Ovary (tissue), 10 donors: ENCODE measurements at places on chromosomes 7 and 10.

GRCh38 chr10:43389867-43390266 lies 18.4 kb downstream of the FXYD4 start:
- DNase-seq = no peak

GRCh38 chr10:47402641-47403301 lies 18.7 kb upstream of the ZNF488 start:
- peak; percentile 63 for DNase-seq

GRCh38 chr7:27834179-27834921 lies 94.4 kb downstream of the TAX1BP1 start:
- no peak for DNase-seq

GRCh38 chr7:134021836-134022235 lies 105.3 kb upstream of the LRGUK start:
- no peak for DNase-seq

DNA sequence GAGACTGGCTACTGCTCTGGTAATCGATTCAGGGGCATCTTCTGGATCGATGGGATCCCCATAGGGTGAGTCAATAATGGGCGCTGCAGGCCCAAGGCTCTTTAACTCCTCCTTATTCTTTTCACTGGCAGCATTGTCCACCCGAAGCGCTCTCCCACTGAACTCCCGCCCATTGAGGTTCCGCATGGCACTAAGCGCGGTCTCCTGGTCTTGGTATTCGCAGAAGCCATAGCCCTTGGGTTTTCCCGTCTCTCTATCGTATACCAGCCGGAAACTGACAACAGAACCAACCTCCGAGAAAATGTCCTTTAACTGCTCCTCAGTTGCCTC lies 285 bp downstream of the CSTF2T start:
- DNase-seq = no peak

DNA sequence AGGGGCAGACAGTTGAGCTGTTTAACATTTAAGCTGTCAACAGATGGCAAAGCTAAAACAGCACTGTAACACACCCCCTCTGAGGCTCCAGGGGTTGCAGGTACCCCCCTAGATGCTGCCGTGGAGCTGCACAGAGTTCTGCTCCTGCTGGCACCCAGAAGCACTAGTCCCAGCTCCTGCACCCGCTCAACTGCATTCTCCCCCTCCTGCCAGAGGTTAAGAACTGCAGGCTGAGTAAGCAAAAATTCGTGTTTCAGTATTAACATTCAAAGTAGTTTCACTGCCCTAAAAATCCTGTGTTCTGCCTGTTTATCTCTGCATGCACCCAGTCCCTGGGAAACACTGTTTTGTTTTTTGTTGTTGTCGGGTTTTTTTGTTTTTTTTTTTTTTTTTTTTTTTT lies 790.8 kb upstream of the KCND2 start:
- no peak for DNase-seq

DNA sequence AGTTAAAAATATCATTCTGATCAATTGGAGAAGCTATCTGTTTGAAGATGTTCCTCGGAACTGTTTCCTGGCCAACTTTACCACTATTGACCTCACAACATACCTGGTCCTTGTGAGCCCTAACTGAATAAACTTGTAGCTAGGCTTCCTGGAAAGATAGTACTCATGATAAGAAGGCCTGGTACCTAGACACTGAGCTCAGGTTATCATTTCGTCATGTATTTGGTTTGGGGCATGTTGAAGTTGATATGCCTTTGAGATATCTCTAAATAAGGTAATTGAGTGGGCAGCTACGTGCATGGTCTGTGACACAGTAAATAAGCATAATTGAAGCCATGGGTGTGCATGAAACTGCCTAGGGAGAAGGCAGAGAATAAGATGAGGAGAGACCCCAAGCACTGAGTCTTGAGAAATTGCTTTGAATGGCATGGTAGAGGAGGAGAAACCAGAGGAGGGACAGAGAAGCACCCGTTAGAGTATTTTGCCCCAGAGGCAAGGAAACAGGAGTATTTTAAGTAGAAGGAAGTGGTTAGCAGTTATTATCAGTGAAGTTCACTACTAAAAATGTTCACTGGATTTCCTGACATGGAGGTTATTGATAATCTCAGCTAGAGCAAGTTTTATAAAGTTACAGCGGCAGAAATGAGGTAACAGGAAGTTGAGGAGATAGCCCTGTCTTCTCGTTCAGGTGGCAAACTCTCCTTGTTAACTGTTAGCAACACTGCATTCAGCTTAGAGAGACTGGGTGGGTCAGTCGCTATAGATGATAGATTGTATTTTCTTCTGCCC lies 55.6 kb downstream of the CC2D2B start:
- no peak for DNase-seq

DNA sequence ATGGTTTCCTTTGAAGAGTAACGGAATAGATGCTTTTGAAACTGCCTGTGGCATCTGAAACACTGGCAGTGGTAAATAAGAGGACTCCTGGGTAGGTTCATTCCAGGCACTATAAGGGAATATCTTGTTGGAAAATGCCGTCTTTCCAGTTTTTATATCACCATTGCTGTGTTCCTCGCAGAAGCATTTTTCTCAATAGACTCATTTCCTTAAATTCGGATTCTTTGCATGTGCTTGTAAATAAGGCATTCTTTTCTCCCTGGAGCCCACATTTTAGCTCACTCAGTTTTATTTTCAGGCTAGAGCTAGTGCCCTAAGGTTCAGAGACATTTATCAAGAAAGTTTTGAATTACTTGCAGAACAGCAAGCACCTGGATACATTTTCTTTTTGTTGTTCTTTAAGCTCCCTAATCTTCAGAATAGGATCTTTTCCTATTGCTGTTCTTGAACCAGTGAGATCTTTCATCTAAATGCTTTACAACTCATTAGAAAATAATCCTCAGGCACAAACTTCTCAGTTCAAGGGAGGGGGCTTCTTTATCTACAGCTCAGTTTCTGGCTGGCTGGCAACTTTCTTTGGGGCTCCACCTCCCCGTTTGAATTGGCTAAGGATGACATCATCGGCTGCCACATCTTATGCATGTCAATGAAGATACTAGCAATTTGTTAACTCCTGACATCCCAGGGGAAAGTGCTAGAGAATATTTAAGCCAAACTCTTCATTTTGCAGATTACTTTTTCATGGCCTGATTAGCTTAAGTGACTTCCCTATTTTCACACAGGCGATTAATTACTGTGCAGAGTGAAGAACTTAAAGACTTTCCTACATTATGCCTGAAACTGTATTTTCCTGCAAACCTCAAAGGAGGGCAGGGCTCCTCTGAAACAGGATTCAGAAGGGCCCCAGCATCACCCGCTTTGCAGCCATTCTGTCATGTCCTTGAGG lies 133.7 kb upstream of the RSU1 start:
- no peak for DNase-seq

DNA sequence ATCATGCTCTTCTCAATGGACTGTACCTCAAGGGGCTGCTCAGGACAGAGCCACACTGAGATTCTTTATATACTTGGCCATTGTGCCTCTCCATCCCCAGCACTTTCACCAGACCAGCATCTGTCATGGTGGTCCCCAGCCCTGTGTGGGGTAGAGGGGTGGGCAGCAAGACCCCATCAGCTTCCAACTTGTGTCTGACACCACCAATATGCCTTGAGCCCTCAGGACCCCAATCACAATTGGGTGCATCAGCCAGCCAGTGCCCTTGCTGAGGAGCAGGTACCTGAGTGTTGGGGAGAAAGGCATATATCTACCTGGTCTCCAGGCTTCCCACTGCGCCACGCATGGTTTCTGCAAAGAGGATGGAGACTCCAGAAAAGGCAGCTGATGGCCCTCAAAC lies 56.3 kb downstream of the GRID1 start:
- DNase-seq = no peak

GRCh38 chr7:132130497-132130896 lies 445.8 kb downstream of the PLXNA4 start:
- no peak for DNase-seq

DNA sequence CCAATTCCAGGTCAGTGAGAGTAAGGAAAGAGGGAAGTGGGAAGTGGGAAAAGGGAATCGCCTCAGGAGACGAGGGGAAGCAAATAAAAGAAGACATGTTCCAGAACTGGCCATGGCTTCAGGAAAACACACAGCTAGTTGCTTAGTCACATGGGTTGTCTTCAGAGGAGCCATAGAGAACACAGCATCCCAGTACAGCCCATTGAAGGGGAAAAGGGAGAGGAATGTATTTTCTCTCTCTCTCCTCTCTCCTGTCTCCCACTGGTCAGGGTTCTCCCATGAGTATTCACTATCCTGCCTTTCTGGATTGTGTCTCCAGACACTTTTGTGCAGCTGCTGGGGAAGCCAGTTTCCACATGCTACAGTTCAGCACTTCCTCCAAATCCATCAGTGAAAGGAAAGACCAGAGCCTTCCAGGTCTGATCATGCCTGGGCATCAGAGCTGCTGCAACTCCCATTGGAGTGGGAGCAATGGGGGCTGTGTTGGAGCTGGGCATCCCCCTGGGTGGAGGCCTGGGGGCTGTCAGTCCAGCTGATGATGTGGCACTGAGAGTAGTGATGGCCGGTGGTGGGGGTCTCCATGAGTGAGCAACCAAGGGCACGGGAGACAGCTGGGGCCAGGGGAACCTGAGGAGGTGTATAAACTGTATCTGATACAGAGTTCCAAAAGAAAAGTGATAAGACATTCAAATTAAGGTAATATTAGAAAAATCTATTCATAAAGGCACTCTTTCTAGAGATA lies 38.6 kb downstream of the MAP3K8 start:
- no peak for DNase-seq

GRCh38 chr10:93280699-93281366 lies 201.3 kb downstream of the MYOF start:
- DNase-seq = no peak

- peak; percentile 62 for DNase-seq
These were observed 219.4 kb upstream of the CELF2 start for GRCh38 chr10:10798102-10798863.

DNA sequence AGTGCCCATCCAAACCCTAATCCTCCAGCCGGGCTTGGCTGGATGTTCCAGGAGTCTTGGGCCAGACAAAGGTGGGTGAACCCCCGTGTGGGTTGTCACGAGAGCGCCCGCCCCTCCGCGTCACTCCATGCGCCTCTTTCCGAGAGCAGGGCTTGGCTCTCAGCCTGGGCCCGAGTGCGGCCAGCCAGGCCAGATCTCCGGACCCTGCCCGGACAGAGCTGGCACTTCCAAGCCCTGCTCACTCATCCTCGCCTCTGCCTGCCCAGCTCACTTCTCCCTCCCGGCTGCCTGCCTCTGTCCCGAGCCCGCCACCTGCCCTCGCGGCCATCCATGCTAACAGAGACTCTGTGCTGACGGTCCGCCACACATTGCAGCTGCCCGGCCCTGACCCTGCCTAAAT lies 34.6 kb downstream of the AGAP3 start:
- DNase-seq = no peak

DNA sequence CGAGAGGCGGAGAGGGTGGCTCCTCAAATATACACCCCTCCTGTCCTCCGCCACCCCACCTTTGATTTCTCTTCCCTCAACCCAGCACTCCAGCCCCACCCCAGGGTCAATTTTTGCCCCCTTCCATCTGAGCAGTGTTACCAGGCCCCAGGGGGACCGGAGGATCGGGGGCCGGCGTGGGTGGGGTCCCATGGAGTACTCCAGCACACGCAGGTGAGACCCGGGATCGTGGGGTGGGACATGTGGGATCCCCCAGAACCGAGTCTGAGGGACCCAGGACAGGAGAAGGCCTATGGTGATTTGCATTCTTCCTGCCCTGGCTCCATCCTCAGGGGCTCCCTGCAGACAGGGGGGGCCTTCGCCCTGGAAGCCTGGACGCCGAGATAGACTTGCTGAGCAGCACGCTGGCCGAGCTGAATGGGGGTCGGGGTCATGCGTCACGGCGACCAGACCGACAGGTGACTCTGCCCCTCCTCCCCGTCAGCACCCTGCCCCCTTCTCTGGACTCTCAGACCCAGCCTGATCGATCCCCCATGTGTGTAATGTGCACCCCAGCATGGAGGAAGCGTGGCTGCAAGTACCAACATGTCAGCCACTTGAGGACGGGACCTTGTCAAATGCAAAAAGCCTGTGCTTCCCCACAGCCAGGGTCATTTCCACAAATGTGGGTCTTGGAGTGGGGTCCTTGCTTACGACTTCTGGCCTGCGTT lies 744 bp downstream of the TRIP6 start:
- no peak for DNase-seq

DNA sequence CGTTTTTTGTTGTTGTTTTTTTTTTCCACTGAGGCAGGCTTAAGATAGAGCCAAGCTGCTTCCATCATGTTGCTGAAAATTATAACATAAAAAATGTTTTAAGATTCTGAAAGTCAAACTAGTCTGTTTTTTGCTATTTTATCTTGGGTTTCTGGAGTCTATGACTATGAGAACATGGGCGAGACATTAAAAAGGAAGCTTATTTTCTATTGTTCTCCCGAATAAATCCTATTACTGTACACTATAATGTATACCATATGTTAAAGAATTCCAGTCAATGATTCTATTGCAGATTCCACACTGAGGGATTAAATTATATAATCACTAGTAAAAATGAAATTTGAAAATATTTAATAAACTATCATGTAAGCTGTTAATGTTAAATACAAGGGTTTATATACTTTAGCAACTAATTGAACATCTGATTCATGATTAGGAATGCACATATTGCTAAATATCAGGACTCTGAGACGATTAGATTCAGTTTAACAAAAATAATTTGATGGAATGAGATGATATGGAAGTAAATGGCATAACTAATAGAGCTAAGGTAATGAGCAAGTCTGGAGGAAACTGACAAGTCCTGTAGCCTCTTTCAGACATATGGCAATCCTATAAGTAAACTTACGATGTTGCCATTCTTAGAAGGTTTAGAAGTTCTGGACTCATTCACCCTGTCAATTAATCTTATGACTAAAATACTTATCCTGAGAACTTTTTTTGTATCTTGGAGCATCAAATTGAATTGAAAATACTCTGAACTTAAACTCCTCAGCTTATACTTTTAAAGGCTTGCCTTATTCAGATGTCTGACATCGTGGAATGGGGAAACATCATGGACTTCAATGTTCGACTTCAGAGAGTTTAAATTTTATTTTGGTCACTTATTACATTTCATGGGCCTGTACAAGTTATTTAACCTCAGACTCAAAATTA lies 294.8 kb upstream of the DGKB start:
- no peak for DNase-seq

DNA sequence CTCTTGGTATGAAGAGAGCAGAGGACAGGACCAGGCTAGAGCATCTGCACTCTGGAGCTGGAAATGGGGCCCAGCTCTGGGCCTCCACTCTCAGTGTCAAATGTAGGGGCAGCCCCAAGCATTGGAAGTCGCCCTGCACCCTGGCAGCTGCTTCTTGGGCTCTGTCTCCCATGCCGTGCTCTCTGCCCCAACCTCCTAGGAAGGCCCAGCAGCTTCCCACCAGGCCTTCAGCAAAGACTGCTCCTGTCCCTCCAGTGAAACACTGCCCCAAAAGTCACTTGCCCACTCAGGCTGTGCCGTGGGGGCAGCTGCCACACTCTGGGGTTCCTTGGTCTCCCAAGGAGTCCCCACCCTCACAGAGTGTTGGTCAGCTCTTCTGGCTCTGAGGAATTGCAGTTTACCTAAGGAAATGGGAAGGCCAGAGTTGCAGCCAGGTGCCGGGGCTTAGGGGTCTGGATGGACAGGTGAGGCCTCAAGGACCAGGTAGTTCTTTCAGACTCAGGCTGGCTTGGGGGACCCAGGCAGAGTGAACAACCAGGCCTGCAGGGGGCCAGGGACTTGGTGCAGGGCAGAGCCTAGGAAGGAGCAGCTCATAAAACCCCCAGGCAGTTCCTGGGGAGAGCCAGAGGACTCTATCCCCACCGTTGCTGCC lies 9.4 kb upstream of the OPN4 start:
- no peak for DNase-seq

GRCh38 chr7:78760620-78761355 lies 692.7 kb downstream of the MAGI2 start:
- DNase-seq = no peak

GRCh38 chr10:11776080-11776479 lies 33.9 kb downstream of the ECHDC3 start:
- no peak for DNase-seq
